Ureter (tissue), 1 donor: ENCODE measurements at places on chromosomes 1 and 21. TPM values are rescaled to one million over a fixed set of nuclear protein-coding genes. Genes with fewer than 3 reads are reported as not detected.

GRCh38 chr1:223319398-223319797, 44.6 kb downstream of the SUSD4 start:
- DNase-seq, result peak; percentile 55

- DNase-seq, result no peak
Measured at GRCh38 chr1:75171876-75172275, 37.7 kb downstream of the LHX8 start.

DNA sequence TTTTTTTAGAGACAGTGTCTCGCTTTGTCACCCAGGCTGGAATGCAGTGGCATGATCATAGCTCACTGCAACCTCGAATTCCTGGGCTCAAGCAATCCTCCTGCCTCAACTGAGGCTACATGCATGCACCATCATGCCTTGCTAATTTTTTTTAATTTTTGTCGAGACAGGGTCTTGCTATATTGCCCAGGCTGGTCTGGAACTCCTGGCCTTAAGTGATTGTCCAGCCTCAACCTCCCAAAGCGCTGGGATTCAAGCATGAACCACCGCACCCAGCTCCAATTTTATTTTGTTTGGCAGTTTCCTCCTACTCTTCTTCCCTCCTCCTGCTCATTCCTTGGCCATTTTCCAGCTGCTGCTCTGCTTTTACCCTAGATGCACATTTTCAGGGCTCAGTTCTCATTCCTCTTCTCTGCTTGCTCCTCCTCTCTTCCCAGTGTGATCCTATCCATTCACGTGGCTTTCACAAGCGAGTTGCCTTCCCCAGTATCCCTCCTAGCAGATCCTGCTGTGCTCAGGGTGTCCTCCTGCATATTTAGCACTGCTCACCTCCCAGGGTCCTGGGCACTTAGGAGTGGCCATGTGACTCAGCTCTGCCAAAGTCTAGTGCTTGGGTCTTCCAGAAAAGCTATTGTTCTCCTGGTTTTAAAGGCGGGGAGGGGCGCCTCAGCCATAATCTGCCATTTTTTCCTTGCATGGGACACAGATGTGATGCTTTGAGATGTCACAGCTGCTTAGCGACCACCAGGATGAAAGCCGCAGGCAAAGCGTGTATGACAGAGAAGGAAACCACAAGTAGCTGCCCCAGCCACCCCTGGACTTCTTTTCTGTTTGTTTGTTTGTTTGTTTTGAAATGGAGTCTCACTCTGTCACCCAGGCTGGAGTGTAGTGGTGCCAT, 33.7 kb downstream of the PSEN2 start:
- peak; percentile 83 for DNase-seq

CFAP74 gene
- total RNA-seq, result 0.83 TPM
